Peyer's patch (tissue), 4 donors: ENCODE measurements at places on chromosomes 5 and 9. TPM values are rescaled to one million over a fixed set of nuclear protein-coding genes. Genes with fewer than 3 reads are reported as not detected.

Gene C5orf58
- total RNA-seq = not detected

DNA sequence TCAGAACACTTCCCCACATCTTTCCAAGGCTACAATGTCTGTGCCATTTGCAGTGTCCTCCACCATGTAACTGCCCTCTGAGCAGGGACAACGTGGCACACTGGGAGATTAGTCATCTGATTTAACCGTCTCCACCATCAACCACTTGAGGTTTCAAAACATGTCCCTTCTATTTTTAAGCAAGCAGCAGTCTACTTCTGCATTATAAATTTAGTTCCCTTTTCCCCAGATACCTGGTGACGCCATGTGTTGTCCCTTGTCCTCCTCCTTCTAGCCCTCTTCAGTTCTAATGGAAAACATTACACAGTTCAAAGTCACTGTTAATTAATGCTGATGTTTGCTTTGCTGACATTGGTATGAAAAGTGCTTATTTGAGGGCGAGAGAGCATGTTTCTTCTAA, 52.8 kb downstream of the ATP10B start:
- DNase-seq = no peak

GRCh38 chr9:93010704-93011103, 47.8 kb upstream of the SUSD3 start:
- DNase-seq = no peak

Gene SVEP1
- 6.1 TPM for total RNA-seq

DNA sequence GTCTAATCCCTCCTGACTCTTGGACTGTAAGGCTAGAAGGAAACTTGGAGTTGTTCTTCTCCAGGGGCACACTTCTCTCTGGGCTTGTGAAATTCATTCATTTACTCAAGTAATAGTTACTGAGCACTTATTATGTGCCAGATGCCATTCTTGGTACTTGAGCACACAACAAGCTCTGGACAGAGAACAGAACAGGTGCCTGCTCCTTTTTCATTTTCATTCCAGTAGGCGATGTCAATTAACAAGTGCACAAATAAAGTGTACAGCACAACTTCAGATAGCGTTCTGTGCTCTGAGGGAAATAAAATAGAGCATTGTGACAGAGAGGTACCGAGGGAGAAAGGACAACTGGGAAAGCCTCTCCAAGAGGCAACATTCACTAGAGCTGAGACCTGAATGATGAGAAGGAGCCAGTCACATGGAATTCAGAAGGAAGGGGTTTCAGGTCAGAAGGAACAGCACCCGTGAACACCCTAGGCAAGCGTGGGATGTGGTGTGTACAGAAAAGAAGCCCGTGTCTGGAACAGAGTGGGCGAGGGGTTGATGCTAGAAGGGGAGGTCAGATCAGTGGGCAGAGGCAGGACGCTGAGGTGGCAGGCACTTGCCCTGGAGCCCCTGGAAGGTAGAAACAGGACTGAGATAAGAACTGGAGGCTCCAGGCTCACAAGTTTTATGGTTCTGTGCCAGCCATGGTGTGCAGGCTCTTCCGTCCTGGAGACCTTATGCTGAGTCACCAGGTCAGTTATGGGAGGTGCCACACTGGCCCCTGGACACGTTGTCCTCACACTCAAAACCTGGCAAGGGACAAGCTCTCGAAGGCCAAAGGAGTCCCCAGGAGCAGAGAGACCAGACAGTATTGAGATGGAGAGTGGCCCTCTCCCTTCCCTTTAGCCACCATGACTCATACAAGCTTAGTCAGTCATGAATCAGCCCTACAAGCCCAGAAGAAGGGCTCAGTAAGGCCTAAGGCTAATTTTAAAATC, 7.2 kb upstream of the ABLIM3 start:
- DNase-seq = no peak

DNA sequence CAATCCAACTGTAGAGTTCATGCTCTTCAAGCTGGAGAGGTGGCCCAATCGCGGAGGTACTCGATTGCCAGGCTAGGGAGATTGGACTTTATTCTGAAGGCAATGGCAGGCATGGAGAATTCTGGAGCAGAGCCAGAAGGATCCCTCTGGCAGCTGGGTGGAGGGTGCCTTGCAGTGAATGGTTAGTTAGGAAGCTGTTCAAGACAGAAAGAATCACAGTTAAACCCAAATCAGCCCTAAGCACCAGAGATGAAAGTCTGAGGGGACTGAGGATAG, 182.4 kb downstream of the RGS3 start:
- no peak for DNase-seq

GRCh38 chr5:59522201-59522831, 371.2 kb downstream of the PDE4D start:
- DNase-seq = no peak

GRCh38 chr5:23139338-23140171, 286.4 kb upstream of the CDH12 start:
- no peak for DNase-seq

- no peak for DNase-seq
These were observed 159.8 kb downstream of the ZSWIM6 start for GRCh38 chr5:61491861-61492260.

- DNase-seq = no peak
These were observed 46.2 kb downstream of the RECK start for GRCh38 chr9:36082931-36083330.

- no peak for DNase-seq
These were observed 15.7 kb downstream of the KIF4B start for GRCh38 chr5:155029240-155029639.

DNA sequence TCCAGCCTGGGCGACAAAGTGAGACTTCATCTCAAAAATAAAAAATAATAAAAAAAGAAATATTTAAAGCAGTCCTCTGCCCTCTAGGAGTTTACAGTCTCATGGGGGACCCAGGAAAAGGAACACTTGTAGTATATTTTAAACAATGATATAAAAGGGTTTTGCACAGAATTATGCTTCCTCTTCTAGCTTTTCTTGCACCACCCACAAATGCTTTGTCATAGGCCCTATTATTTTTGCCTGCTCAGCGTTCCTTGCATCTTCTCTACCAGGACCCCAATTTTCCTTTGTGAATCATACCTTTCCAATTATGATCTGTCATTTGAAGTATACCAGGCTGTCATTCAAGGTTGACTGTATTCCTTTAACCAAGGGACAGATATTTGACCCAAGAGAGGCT, 164.8 kb upstream of the CDKN2B start:
- no peak for DNase-seq

- DNase-seq = no peak
These were observed 16.9 kb upstream of the NTRK2 start for GRCh38 chr9:84652496-84653120.

DNA sequence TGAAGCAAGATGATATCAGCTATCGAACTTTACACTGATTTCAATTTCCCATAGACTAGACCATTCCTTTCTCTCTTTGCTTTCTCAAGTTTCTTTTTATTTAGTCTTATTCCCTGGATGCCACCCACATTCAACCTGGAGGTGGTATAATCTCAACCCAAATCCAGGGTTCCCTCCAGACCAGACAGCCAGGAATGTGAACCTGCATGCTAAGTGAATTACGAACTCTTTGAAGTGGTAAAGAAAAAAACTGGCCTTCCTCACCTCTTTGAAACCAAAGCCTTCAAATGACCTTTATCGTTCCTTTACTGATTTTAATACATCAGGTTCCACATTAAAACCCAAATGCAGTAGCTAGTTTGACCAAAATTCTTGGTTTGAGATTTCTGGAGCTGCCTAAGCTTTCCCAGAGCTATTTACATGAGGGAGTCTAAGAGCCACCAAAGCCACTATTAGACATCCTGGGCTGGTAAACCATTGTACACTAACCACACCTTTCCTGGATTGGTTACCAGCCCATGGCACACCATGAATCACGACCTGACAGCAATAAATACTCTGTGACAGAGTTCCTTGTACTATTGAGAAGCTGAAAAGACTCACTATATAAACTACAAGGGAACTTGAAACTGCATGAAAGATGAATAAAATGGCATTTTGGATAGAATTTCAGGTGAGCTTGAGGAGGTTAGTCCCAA, 323.7 kb downstream of the ADAMTS6 start:
- peak; percentile 47 for DNase-seq

Gene AGXT2
- total RNA-seq = 5.5 TPM

Gene NR5A1
- not detected for total RNA-seq

DNA sequence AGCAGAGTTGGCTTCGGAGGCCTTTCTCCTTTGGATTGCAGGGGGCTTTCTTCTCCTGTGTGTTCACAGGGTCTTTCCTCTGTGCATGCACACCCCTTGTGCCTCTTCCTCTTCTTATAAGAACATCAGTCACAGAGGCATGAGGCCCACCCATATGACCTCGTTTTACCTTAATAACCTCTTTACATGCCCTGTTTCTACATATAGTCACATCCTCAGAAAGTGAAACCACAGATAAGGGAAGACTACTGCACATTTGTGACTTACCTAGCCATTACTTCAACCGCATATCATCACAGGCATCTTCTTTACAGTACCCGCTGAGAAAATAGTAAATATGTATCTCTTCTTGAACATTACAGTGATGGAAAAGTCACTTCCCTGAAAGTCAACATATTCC, 204.9 kb upstream of the TARS1 start:
- no peak for DNase-seq

GRCh38 chr5:115599924-115600323, 2.4 kb downstream of the TICAM2 start:
- DNase-seq = no peak

DNA sequence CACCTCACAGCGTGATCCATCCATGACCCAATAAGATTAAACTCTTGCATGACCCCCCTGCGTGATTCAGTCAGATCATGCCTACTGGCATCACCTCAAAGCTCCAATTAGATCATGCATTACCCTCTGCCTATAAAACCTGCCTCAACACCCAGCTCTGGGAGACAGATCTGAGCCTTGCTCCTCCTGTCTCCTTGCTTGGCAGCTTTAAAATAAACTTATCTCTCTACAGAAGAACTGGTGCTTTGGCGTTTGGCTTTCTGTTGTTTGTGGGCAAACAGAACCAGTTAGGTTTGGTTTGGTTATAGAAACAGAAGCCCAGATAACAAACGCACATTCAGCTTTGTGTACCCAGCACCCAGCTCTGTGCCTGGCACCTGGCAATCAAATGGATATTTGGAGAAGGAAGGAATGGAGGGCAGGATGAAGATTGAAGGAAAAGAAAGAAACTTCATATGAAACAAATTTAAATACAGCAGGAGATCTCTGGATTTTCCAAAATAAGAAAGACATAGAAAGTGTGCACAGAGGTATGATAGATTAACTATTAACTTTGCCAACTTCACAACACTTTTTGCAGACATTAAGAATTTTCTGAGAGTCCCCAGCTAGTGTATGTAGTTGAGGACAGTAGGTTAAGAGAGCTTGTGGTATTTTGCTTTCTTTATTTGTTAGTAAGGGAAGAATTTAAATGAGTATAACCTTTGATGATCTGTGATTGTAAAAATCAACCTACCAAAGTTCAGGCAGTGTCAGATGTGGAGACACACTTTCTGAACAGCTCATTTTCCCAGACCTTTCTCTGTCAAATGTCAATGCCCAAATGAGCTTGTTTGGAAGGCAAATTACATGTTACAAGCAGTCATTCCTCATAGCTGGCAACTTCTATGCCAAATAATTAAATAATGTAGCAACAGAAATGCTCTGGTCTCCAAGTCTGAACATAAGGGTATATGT, 102.1 kb upstream of the ASTN2 start:
- DNase-seq = no peak

Gene MLANA
- not detected for total RNA-seq

DNA sequence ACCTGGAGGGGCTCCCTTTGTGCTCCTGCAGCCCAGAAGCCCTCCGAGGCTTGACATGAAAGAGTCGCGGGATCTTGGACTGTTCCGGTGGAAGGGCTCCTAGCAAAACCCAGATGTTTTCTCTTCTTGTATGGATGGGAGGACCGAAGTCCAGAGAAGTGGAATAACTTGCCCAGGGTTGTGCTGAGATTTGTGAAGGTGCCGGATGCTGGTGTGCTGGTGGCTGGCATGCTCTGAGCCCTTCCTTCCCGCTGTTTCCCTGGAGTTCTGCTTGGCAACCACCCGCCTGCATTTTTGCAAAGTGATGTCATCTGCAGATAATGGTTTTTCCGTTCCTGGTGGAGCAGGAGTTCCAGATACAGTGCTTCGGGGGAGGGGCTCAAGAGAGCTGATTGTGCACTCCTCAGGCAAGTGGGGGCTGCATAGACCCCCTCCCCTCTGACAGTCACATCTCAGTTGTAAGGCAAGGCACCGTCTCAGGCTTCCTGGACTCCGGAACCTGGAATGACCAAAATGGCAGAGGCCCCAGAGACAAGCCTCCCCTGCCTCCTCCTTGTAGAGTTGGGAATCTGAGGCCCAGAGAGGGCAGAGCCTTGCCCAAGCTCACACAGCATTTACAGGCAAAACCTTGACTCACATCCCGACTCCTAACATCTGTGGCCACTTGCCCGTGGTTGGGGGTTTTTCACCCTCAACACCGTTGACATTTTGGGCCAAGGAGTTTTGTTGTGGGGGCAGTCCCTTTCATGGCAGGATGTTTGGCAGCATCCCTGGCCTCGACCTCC, 157.0 kb downstream of the RGS3 start:
- DNase-seq = peak; percentile 68

- DNase-seq = peak; percentile 21
These were observed 54.4 kb downstream of the ADAMTS2 start for GRCh38 chr5:179290681-179291540.

- no peak for DNase-seq
These were observed 626.5 kb upstream of the ZNF608 start for GRCh38 chr5:125372694-125373631.

Gene GRXCR2
- not detected for total RNA-seq

Gene ANKRD34B
- not detected for total RNA-seq

DNA sequence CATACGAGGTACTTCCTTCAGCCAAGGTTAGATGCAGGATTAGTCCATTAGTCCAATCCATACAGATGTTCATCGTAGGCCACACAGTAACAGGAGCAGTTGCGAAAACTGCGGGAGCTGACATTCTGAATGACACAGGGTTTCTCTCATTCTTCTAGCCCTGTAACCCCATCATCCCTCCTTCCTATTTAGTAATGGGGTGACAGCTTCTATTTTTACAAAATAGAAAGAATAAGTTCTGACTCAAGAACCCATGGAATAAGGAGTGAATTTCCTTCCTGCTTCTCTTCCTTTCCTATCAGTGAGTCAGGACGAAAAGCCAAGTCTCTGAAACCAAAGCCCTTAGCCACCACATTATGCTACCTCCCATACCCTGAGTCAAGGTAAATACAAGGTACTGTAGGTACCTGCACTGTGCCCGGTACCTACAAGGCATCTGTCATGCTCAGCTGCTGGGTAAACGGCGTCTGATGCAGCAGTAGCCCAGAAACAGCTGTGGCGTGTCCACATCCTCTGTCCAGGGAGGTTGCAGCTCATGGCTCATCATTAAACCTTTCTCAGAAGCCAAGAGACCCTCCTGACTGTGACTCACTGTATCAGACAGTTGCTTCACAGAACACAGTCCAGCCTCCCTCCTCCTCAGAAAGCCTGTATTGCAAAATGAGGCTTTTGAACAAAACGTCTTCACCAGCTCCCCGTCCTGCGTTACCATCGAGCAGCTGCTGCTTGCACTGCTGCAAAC, 84.2 kb downstream of the ESM1 start:
- no peak for DNase-seq

Gene LHX2
- total RNA-seq = not detected
